ENCODE measurements at places on chromosomes 7 and 10.

DNA sequence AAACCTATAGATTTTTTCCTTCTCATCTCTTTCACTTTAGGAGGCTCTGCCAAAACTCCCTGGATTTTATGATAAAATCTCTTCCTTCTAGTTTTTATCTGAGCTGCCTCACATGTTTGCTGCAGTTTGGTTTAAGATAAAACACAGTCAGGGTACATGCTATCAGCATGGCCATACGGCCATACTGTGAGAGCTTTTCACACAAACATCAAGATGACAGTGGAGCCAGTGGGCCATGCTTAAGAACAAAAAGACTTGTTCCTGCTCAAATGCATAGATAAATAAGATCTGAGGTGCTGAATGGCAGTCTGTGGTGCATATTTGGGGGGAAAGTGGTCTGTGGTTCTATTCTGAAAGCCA, 91.0 kb downstream of the ELMO1 start:
- no peak for DNase-seq

DNA sequence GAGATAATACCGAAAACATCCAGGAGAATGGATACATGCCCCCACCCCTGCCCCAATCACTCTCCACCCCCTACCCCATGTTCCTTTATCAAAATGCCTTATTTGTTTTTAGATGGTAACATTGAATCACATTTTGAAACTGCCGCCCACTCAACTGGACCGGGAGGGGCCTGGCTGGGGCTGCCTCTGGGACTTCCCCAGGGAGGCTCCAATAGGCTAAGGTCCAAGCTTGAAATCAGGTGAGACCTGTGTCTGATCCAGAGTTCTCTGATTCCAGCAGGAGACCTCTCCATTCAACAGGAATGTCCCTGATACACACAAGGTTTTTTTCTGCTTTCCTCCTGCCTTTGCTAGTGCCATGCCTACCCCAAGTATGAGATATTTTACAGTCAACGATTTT, 43.8 kb upstream of the ACSL5 start:
- DNase-seq: no peak

GRCh38 chr7:71780282-71780681, 631.9 kb downstream of the CALN1 start:
- DNase-seq: no peak

DNA sequence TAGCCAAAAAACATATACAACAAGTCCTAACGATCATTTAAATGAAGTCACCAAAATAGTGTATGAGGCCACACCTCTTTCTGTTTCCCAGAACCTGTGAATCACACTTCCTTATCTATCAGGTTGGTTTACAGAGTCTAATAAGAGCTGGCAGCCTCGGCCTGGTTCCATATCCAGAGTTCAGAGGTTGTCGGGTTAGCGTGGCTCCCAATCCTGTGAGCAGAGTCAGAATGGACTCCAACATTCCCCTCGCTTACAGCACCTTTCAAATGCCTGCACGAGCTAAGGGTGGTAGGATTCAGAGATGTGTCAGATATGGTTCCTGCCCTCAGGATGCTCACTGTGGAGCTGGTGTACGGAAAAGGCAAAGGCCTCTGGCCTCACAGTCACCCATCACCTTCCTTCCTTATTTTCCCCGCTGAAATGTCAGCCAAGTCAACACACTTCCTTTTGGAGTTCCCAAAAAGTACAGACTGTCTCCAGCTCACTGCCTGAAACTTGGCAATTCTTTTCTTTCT, 6.0 kb downstream of the IL15RA start:
- peak; percentile 53 for DNase-seq

DNA sequence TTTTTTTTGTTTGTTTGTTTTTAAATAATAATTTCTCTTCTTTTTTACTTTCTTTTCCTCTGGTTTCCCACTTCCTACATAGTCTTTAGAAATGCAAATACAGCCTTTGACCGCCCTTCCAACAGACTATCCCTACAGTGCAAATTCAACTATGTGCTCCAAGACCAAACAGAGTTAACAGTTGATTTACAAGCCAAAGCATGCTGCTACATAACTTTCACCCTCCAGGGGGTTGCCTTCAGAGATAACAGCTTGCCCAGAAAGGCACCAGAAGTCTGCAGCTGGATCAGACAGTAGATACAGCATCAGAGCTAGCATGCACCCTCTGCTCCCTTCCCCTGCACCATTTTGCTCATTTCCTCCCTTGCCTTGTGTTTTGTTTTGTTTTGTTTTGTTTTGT, 539.0 kb downstream of the ZWINT start:
- DNase-seq: no peak

DNA sequence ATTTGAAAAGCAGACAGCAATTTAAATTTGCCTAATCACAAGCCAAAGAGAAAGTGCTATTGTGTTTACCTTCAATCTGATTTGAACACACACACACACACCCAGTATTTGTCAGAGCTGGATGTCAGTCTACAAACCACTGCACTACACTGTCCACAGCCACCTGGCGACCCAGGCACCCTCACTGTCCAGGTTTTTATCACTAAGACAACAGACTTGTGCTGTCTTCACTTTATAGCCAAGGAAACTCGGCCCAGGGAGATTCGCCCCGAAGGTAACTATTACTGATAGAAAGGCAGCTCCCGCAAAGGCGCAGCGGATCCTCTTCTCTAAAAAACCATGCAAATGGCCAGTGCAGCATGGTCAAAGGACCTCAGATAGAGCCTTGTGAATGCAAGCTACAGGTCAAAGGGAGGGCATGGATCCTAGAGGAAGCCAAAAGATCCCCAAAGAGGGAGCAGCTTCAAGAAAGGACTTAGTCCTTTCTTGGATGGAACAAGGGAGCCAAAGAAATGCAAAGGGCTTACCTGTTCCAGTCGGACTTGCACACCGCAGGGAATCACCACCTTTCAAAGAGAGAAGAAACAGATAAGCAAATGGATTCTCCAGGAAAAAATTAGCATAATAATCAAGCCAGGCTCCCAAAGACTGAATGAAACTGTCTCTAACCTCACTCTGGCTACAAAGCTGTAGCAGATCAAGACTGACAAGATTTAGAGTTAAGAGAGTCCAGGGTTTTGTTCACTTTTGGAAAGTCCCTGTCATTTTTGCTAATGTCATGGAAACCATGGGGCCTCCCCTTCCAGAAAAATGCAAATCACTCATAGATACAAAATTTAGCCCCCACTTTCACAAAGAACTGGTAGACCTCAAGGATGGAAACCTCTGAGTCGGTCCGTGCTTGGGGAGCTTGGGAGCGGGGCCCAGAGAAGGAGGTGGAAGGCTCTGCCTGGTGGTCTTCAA, 101.1 kb downstream of the TNS3 start:
- peak; percentile 59 for DNase-seq

- no peak for DNase-seq
Observed at GRCh38 chr10:83023662-83024061, 1115.6 kb upstream of the GHITM start.

- no peak for DNase-seq
Observed at GRCh38 chr7:38950309-38950708, 27.4 kb upstream of the POU6F2 start.

DNA sequence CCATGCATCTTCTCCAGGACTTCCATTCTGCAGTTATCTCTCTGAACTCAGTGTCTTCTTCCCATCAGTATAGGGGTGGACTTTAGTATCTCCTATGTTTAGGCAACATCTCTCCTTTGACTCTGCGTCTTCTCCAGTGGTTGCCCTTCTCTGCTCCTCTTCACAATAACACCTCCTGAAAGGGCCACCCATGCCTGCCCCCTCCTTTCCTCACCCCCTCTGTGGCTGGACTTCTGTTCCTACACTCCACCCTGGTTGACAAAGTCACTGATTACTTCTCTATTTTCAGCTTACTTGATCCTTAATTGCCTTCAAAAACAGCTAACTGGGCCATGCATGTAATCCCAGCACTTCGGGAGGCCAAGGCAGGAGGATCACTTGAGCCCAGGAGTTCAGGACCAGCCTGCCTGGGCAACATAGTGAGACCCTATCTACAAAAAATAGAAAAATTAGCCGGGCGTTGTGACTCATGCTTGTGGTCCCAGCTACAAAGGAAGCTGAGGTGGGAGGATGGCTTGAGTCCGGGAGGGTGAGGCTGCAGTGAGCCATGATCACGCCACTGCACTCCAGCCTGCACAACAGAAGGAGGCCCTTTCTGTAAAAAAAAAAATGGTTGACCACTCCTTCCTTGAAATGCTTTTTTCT, 13.7 kb downstream of the SRGN start:
- no peak for DNase-seq

GRCh38 chr7:70775570-70776156, 356.3 kb upstream of the GALNT17 start:
- DNase-seq: peak; percentile 77

GRCh38 chr7:25289518-25289917, 61.2 kb upstream of the NPVF start:
- no peak for DNase-seq

DNA sequence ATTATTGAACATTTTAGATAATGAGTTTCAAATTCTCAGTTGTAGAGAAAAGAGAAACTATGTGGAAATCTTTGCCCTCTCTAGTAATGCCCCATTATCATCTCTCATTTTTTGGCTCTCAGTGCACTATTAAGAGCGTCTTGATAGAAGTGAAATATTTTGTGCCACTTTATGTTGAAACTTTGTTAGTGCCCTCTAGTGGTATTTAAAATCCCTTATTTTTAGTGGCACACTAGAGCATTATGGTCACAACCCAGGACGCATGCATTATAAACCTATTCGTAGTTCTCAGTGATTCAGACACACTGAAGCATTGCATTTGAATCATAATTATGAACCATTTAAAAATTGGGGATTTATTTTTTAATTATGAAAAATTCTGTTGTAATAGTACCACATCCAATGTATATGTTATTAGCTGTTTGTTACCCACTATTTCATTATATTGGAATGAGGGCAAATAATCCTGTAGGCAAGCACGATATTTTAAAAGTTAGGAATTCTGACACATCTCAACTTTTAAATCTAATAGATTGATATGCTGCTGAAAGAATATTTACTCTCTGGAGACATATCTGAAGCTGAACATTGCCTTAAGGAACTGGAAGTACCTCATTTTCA, 21.9 kb downstream of the PDCD4 start:
- peak; percentile 68 for DNase-seq

DNA sequence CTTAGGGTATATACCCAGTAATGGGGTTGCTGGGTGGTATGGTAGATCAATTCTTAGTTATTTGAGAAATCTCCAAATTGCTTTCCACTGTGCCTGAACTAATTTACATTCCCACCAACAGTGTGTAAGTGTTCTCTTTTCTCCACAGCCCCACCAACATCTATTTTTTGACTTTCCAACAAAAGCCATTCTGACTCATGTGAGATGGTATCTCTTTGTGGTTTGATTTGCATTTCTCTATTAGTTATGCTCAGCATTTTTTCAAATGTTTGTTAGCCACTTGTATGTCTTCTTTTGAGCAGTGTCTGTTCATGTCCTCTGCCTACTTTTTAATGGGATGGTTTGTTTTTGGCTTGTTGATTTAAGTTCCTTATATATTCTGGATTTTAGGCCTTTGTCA, 66.4 kb downstream of the MGAM2 start:
- no peak for DNase-seq

GRCh38 chr7:57789130-57789529, 339.2 kb downstream of the ZNF716 start:
- no peak for DNase-seq

- DNase-seq: no peak
Observed at GRCh38 chr7:157949711-157950110, 612.9 kb downstream of the DNAJB6 start.

GRCh38 chr10:130931256-130931655, 380.3 kb downstream of the TCERG1L start:
- no peak for DNase-seq

DNA sequence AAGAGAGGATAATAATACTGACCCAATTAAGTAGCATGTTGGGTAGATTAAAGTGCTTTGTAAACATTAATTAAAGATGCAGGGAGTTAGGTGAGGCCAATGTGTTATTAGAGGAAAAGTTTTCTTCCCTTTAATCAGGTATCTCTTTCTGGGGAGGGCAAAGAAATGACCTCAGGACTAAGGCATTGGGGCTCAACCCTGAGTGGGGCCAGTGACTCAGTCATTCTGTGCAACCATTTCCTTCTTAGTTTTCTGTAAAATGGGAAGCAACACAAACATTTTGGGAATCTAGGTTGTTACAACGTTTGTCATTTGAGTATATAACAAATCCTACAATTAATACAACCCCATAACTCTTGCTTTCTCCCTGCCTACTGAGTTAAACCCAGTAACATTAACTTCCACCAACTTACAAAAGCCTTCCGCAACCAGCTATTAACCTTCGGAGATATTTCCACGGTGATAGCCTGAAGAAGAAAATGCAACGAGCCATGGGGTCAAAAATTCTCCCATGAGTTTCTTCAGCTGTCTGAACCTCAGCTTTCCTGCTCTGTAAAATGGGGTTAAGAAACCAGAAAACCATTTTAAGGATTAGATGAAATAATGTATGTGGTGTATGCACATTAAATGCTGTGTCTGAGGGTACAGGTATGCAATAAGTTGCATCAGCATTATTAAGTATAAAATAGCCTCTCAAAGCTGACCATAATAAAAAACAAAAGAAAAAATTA, 965 bp upstream of the PROSER2 start:
- DNase-seq: no peak

DNA sequence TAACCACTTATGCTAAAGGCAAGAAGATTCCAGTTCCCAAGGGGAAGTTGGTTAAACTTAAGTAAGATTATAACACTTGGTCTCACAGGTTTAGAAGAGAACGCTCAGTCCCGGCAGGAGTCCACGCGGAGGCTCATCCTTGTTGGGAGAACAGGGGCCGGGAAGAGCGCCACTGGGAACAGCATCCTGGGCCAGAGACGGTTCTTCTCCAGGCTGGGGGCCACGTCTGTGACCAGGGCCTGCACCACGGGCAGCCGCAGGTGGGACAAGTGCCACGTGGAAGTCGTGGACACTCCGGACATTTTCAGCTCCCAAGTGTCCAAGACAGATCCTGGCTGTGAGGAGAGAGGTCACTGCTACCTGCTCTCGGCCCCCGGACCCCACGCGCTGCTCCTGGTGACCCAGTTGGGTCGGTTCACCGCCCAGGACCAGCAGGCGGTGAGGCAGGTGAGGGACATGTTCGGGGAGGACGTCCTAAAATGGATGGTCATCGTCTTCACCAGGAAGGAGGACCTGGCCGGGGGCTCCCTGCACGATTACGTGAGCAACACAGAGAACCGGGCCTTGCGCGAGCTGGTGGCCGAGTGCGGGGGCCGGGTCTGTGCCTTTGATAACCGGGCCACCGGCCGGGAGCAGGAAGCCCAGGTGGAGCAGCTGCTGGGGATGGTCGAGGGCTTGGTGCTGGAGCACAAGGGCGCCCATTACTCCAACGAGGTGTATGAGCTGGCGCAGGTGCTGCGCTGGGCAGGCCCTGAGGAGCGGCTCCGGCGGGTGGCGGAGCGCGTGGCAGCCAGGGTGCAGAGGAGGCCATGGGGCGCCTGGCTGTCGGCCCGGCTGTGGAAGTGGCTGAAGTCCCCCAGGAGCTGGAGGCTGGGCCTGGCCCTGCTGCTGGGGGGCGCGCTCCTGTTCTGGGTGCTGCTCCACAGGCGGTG, 3.8 kb downstream of the GIMAP1 start:
- DNase-seq: no peak

- DNase-seq: no peak
Observed at GRCh38 chr10:84540022-84540616, 211.7 kb downstream of the CCSER2 start.

- DNase-seq: peak; percentile 23
Observed at GRCh38 chr7:8389593-8390261, 43.7 kb upstream of the NXPH1 start.

Data from GM12865 (cell line).